ENCODE measurements at places on chromosomes 7 and 10.

DNA sequence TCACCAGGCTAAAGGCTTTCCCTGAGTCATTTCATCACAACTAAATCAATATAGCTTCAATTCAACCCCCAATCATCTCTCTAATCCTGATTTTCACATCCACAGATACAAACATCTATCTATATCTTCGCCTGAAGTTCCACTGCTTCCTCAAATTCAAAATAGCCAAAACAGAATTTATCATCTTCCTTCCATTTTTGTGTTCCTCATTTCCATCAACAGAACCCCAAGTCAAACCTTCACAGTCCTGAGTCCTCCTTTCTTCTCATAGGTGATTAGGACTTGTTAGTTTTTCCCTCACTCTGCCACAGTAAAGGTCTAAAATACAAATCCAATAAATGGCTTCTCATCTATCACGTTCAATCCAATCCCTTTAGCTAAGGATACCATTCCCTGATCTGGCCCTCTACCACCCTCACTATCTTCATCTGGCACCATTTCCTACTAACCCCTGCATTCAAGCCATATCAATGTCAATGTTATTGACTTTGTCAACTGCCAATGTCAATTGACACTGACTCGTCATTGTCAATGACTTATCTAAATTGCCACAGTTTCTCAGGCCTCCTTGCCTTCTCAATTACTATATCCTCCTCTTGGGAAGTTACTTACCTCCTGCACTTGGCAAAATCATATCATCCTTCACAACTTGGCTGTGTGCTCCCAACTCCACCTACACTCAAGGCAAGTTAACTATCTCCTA lies 2.6 kb downstream of the HYCC1 start:
- no peak for DNase-seq

DNA sequence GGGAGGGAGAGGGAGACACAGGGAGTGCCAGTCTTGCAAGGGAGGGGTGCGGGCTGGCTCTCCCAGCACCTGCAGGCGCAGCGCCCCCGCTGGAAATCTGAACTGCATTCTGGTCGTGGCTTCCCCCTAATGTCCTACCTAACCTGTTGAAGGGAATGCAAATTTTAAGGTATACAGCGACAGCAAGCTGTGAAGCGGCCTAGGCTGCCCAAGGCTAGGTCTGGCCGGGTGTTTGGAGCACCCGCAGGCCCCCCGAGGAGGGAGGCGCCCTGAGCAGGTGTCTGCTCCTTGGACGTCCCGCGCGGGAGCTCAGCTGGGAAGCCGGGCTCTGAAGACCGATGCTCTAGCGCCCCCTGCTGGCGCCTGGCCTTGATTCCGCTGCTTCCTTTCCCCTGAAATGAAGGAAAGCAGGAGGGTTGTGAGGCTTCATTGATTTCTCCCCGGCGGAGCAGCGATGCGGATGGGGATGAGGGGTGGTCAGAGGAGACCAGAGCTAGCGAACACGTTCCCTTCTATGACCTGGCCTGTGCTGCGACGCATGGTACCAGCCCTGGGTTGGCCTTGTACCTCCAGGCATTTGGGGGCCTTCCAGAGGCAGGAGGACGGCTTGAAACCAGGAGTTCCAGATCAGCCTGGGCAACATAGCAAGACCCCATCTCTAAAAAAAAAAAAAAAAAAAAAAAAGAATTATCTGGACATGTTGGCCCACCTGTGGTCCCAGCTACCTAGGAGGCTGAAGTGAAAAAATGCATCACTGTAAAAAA lies 601.3 kb downstream of the GALNT17 start:
- DNase-seq = no peak

- DNase-seq = no peak
These were observed 1.4 kb upstream of the PKD1L1 start for GRCh38 chr7:47949703-47950102.

DNA sequence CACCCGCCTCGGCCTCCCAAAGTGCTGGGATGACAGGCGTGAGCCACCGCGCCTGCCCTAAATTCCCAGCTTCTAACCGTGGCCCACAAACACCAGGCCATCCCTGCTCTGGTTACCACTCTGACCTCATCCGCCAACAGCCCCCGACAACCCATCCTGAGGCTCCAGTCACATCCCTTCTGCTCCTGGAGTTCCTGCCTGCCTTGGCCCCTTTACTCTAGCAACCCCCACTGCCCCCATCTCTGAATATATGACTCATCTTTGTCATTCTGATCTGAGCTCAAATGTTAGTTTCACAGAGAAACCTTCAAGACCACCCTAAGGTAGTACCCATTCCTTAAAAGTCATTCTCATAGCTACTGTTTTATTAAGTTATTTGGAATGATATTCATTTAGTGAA lies 26.6 kb downstream of the RHEB start:
- no peak for DNase-seq

GRCh38 chr10:133401500-133401899 lies 7.5 kb downstream of the MTG1 start:
- DNase-seq = no peak

DNA sequence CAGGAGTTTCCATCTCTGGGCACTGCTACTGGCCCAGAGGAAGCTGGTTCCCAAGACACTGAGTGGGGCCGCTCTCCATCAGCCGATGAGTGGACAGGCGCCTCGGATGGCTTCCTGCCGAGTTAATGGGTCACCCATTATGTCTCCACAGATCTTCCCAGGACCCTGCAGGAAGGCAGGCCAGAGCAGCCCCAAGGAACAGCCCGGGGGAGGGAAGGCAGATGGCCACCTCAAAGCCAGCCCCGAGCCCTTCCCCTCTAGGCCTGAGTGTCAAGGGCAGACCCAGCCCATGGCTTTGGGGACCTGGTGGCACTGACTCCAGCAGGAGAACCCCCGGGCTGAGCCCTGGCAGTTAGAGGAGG lies 3.4 kb upstream of the LFNG start:
- DNase-seq = no peak

DNA sequence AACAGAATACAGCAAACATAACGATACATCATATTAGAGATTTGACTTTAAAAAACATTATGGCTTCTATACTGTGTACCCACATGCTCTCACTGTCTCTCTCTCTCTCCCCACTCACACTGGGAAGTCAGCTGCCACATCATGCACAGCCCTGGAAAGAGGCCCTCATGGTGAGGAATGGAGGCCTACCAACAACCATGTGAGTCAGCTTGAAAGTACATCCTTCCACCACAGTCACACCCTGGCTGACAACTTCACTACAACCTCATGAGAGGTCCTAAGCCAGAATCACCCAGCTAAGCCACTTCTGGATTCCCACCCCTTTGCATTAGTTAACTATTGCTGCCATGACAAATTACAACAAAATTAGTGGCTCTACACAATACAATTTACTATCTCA lies 23.3 kb upstream of the GPR22 start:
- DNase-seq = no peak

- peak; percentile 36 for DNase-seq
These were observed at the start of gene ETV1 for GRCh38 chr7:13989126-13989948. ETV1 (minus strand) TSS chr7:13989666; CDS start chr7:13989052, 614 bp downstream.
